ENCODE measurements at places on chromosomes 2 and 18.

DNA sequence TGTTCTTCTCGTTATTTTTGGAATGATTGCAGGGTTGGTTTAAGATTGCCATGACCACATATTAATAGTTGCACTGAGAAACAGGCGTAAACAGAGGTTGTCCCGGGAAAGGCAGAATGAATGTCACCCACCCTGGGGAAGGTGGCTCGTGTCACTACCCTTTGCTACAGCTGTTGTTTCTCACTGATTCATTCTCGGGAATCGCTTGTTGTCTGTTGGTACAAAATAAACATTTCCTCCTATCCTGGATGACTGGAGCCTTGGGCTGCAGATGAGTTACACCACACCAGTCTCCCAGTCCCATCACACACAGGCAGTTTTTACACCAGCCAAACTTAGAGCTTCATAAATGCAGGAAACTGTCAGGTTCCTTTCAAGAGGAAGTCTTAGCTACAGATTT, 216.7 kb downstream of the GBX2 start:
- no peak for DNase-seq

GRCh38 chr2:134341476-134341875, 87.6 kb downstream of the MGAT5 start:
- DNase-seq: no peak

DNA sequence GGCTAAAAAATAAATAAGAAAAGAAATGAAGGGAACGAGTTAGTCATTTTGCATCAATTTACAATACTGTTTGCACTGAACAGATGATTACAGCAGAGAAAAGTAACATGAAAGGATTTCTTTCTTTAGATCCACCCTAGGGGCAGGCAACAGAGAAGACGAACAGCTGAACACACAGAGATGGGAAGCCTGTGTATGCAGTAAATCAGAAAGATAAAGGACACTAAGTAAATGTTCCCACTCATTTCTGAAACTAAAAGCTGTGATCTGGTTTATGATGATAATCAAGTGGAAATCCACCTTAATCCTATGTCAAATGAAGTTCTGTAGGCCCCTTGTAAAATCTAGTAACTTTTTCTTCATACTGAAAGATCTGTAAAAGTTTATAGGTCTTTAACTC, 54.2 kb downstream of the AKAIN1 start:
- no peak for DNase-seq

- no peak for DNase-seq
These were observed 33.9 kb downstream of the ARHGAP25 start for GRCh38 chr2:68768461-68768860.

DNA sequence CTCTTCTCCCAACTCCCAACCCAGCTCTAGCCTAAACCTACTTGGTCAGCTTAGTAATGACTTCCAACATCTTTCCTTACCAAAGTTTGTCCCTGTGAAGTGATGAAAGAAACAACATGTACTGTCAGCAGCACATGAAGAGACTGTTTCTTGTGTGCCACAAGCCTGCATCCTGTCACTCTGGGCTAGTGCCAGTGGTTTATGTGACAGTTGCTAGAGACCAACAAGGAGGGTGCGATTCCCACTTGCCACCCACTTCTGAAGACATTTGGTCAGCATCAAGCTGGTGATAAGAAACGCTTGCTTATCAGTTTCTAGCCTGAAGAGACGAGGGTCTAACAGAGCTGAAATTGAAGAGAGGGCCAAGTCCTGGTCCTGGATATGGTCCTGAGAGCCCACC, 132.6 kb downstream of the COL4A4 start:
- no peak for DNase-seq

DNA sequence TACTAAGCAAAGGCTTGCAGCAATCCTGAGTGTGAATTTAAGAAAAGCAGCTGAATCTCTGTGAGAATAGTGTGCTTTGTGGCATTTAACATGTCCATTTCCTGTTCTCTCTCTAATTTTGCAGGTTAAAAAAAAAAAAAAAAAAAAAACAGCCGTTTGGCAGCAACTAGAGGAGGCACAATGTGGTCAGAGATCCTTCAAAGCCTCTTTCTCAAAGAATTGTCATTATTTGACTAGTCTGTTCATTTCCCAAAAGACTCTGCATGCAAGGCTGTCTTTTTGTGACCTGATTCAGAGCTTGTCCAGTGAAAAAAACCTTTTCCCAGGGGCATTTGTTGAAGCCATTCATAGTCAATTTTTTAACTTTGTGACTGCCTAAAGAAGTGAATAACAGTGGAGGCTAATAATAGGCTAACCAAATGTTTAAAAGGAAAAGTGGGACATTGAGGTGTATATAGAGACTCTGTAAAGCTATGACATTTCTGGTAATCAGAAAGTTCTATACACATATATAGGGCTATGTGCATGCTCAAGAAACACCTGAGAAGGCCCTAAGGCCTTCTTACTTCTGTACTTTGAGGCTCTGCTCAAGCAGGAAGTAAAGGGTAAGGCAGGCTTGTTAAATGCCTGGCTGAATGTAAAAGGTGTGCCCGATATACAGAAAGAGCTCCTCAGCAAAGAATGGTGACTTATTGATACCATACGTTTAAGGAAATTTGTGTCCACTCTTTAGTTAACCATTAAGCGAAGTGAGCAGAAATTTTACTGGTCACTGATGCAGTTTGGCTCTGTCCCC, 289.6 kb upstream of the RAB6C start:
- no peak for DNase-seq

- DNase-seq: no peak
These were observed 40.8 kb downstream of the WDR35 start for GRCh38 chr2:19949071-19949470.

- no peak for DNase-seq
These were observed 49.8 kb downstream of the MSH2 start for GRCh38 chr2:47452761-47453160.

GRCh38 chr2:30744823-30745222, 62.4 kb downstream of the CAPN13 start:
- DNase-seq: no peak

DNA sequence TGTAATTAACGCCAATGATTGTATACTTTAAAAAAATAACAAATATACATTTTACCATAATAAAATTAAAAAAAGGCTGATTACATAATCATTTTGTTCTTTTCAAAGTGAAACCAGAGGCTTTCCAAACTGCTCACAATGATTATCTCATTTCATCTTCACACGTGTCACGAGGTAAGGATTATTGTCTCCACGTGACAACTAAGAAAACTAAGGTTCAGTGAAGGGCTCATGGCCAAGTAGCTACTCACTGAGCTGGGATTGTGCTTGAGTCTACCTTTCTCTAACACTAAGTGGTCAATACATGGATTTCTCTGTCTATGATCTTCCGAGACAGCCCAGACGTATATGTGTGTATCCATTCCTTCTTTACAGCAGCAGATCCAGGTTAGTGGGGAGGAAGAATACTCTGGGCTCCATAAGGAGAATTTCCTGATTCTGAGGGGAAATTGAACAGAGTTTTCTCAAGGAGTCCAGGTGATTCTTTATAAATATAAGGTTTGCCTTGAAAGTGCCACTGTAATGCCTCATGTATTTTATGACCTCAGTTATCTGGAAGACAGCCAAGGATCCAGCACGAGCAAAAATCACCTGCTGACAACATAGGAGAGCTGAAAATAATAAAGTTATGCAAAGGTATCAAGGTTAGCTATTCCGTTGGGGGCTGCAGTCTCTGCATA, 25.6 kb upstream of the ACSL3 start:
- DNase-seq: no peak

All from HEK293T (cell line).